GM23248 (cell line): ENCODE measurements at places on chromosomes 1 and 21. TPM values are rescaled to one million over a fixed set of nuclear protein-coding genes. Genes with fewer than 3 reads are reported as not detected.

GRCh38 chr1:173433751-173434326 is 43.3 kb upstream of the PRDX6 start:
- DNase-seq = no peak

DNA sequence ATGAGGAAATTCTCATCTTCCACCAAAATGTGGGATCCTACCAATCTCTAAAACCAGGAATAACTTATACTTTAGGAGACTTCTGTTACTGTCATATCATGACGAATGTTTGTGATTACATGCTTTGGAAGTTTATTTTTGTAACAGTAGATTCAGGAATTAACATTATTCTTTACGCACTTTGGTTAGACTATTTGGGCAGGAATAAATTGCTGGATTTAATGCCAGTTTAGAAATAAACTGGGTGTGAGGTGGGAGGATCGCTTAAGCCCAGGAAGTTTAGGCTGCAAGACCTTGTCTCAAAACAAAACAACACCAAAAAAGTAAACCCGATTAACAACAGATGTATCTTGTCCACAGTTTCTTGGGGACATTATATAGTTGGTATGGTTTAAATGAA is 52.1 kb downstream of the MIGA1 start:
- DNase-seq = peak; percentile 32

GRCh38 chr1:197841883-197842553 is 60.4 kb upstream of the C1orf53 start:
- DNase-seq = peak; percentile 76

GRCh38 chr1:225467193-225468020 is 39.6 kb upstream of the LBR start:
- no peak for DNase-seq

DNA sequence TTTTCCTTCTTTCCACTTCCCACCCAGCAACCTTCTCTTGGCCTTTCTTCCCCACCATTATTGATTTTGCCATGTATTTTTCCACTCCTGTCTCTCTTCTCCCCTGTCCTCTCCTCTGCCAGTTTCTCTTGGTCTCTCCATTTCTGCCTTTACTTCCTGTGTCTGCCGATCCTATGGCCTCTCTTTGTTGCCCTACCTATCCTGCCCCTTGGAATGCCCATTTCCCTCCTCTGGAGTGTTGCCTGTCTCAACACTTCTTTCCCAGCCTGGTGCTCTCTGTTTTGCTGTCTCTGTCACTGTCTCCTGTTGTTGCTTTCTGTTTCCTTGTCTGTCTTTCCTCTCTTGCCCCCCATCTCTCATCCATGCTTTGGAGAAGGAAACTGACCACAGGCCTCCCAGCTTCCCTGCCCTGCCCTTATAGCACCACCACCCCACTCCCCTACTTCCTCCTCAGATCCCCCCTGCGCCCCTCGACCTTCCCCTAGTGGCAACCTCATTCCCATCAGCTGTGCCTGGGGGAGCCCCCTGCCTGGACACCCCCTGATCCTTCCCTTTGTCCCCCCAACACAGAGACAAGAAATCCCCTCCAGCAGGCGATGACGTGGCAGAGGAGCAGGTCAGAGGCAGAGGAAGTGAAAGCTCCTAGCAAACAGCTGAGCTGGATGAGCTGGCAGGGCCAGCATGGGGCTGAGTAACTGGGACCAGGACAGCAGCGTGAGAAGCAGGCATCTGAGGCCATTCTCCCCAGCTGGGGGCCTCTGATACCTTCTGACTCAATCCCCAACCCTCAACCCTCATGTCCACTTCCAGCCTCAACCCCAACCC is 6.6 kb upstream of the ETV3L start:
- peak; percentile 97 for DNase-seq

DNA sequence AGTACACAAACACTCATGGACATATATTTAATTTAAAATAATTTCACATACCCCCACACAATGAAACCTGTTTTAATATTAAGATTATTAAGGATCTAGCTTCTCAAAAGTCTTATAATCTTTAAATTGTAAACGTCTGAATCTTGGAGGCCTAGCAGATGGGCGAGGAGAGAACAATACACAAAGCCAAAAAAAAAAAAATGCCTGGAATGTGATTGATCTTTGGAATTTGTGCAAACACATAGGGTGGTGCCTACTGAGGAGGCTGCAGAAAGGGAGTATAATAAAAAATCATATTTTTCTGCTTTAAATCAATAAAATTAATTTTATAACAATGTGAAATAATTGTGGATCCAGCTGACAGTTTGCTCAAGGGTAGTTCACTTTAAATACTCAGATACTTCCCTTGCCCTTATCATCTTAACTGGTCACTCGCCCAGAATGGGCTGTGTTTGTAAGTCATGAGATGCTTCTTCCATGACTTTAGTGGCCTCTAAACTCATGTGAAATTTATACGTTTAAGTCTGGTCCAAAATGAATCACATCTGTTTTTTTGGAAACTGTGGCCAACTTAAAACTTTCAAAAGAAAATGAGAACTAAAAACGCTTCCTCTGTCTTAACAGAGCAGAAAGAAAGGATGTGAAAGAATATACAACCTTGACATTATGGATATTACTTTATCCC is 802.8 kb upstream of the CXADR start:
- DNase-seq = peak; percentile 86

CRP gene
- total RNA-seq = not detected in 2 replicates

GRCh38 chr1:164780111-164780812 is 221.3 kb downstream of the PBX1 start:
- DNase-seq = peak; percentile 77

DNA sequence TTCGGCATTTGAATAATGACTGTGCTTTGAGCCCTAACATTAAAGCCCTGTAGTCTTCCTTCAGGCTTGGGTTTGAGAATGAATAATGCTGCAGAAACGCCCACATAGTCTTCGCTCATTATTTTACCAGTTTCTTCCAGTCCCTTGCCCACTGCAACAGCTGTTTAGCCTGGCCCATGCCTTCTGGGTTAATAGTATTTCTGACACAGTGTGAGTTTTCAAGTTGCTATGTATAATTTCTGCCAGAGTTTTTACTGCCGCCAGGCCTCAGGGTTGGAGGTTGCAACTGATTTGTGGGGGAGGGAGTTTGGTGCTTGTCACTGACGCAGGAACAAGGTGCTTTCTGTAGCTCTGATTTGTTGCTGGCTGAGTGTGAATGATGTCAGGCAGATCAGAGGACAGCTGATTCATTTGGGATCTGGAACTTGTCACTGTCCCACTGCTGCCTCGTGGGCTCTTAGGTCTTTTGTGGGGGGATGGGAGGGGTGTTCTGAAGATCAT is 109.8 kb downstream of the MAST2 start:
- DNase-seq = peak; percentile 98

- peak; percentile 94 for DNase-seq
Measured at GRCh38 chr1:203906932-203907331, 45.5 kb downstream of the SNRPE start.

DNA sequence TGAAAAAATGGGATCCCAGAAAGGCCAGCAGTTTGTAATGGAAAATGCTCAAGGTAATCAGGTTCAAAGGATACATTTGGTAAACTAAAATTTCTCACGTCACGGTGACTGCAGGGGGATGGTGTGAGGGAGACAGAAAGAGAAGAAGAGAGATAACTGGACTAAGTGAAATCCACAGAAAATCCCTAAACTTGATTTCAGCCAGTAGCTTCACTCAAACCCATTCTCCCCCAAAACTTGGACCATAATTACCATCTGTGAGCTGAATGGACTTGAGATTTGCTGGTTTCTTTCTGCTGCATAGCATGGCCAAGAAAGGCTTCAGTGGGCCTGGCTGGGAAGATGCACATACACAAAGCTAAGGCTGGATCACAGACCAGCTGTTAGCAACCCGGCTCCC is 155.4 kb upstream of the LMO4 start:
- no peak for DNase-seq

DNA sequence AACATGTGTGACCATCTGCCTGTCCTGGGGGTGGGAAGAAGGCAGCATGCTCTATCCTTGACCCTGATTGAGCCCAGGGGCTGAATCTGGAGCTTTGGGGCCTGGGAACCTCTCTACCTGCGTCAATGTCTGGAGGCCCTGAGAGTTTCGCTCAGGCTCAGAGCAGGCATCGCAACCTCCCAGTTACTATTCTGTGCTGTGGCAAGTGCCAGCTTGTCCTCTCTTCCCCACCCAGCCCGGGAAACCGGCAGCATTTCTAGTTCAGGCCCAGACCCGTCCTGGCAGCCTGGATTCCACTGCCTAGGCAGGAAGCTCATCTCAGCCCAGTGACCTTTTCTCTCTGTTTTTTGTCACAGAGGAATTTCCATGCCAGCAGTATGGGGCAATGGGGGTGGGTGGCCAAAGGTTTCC is 10.0 kb upstream of the IRF6 start:
- DNase-seq = no peak

GRCh38 chr1:86155807-86156565 is 586 bp downstream of the COL24A1 start:
- peak; percentile 63 for DNase-seq

DSTYK gene
- total RNA-seq = 11.3 and 12.1 TPM in 2 replicates

DNA sequence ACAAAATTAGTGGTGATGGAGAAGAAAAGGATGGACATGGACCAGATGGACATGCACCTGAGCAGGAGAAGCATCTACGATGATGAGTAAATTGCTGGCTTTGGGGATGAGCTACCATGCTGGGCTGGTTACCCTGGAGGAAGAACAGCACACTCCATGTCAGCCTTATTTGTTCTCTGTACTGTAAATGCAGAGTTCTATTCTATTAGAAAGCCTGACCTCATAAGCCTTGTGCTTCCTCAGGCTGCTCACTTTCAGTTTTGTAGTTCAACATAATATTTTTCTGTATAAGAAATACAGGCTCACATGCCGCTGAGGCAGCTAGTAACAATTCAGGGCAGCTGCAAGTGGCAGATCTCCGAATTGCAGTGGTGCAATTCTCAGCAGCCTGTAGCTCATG is 249.6 kb downstream of the PLA2G4A start:
- DNase-seq = no peak

GBP7 gene
- total RNA-seq = not detected in 2 replicates

DNA sequence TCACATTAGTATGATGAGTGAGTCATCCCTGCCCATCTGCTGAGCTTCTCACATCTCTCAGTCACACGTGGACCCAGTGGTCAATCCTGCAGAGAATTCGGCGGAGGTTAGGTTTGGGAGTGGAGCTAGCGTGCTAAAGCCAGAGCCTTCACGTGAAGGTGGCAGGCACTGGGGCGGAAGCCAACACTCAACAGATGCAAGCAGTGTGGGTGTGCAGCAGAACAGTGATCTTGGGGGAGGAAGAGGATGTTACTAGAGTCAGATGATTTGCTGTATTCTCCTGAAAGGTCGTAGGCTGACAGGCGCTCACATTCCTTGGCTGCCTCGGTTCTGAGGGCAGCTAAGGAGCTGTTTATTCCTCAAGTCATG is 6.7 kb downstream of the C1orf115 start:
- DNase-seq = peak; percentile 46

EFNA1 gene
- total RNA-seq = not detected in 2 replicates

TNFRSF1B gene
- total RNA-seq = 0.25 and 2.9 TPM in 2 replicates

GOLPH3L gene
- 8.6 and 8.8 TPM in 2 replicates for total RNA-seq

C1QTNF12 gene
- 0.38 and 3.1 TPM in 2 replicates for total RNA-seq

ASCL5 gene
- not detected in 2 replicates for total RNA-seq

- DNase-seq = peak; percentile 27
Measured at GRCh38 chr21:31354122-31354521, 10.1 kb upstream of the TIAM1 start.

DNA sequence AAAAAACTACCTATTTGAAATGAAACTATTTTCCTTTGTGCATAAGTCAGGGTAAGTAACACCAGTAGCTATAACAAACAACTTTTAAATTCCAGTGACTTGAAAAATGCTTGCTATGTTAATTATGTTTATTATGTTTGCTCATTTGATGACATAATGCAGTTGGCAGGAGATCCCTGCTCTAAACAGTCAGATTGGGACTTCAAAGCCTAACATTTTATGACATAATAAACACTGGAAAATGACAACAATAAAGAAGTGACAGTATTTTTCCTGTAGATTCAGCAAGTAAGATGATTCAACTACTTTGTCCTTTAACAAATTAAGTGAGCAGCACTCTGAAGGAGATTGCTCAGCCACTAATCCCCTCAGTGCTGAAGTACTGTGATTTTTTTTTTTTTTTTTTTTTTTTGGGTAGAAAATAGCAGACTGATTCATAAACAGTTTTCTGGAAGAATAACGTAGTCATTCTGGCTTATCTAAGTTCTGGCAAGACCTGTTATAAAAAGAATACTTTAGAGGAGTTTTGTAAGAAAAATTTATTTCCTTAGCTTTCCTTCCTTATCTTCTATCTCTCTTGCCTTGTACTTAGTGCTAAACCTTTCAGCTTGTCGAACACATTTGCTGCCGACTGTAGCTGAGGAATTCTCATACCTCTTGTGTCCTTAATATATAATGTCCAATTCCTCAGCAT is 207.2 kb downstream of the PTGER3 start:
- DNase-seq = peak; percentile 49
